ENCODE measurements at places on chromosomes 12 and 14.

- no peak for DNase-seq
Measured at GRCh38 chr12:38056701-38057689, 259.6 kb upstream of the ALG10B start.

- DNase-seq: no peak
Measured at GRCh38 chr12:16603260-16603915, 2.6 kb downstream of the LMO3 start.

GRCh38 chr14:99440278-99440677, 40.4 kb downstream of the SETD3 start:
- no peak for DNase-seq

DNA sequence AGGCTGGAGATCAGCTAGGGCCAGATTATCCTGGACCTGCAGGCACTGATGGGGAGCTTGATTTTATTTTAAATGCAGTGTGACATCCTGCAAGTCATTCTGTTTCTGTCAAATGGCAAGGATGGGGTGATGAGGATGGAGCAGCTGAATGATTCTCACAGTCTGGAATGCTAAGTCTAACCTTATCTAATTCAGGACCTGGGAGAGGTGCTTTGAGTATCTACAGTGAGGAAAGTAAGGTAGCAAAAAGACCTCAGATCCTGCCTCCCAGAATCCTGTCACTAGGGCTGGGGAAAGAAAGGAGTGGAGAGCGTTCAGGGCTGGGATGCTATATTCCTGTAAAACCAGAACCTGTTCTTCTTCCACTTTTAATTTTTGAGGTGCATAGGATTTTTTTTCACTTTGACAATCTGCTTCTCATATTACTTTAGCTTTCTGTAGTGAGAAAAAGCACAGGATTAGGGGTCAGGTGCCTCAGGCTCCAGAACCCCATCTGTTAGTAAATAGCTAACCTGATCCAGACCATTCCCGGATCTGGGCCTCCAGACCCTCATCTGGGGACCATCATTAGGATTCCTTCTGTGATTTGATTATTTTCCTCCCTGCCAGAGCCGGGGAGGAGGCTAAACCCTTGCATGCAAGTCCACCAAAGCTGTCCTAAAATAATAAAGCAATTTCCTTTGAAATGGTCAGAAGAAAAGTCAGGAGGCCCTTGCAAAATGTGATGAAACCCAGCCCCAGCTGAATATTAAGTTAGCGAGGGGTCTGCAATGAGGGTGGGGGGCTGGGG, 54.7 kb downstream of the ASCL1 start:
- no peak for DNase-seq

- no peak for DNase-seq
Measured at GRCh38 chr12:120685522-120685921, 1.4 kb upstream of the MLEC start.

- DNase-seq: no peak
Measured at GRCh38 chr14:94867946-94868771, 98.2 kb upstream of the GSC start.

DNA sequence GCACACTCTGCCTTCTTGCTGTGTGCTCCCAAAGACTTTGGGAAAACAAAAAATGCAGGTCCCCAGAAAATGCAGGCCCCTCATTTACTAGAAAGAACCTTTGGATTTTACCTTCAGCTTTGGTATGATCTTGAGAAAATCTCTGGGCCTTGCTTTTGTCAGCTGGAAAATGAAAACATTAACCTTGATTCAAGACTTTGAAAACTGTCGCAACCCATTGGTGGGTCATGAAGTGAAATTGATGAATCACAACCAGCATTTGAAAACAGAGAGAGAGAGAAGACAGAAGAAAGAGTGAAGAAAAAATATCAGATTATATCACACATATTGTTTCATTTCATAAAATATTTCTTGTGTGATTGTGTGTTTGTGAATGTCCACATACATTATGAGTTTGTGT, 322.5 kb downstream of the ZFP36L1 start:
- no peak for DNase-seq

DNA sequence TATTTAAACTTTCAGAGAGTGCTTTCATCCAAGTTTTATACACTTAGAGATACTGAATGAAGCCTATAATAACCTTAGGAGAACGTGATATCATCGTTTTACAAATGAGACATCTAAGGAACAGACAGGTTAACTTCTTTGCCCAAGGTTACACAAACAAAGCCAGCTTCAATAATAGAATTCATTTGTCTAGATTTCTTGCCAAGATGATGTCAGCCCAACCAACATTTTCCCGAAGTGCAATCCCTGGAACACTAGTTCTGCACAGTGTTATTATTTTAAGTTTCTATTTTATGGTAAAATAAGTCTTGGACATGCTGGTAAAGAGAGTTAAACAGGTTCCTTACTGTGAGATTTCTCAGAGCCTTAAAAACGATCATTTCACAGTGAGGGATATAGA, 174.6 kb downstream of the SLC25A21 start:
- no peak for DNase-seq
